Activated CD4-positive, alpha-beta T cell treated with anti-CD3 and anti-CD28 coated beads, Interleukin-2, Interleukin-4, amounts not matched to agents 100 ng/mL and 50 ng/mL, durations not matched to agents 16 hours and 8 hours (primary cell): ENCODE measurements at places on chromosomes 16 and 17.

DNA sequence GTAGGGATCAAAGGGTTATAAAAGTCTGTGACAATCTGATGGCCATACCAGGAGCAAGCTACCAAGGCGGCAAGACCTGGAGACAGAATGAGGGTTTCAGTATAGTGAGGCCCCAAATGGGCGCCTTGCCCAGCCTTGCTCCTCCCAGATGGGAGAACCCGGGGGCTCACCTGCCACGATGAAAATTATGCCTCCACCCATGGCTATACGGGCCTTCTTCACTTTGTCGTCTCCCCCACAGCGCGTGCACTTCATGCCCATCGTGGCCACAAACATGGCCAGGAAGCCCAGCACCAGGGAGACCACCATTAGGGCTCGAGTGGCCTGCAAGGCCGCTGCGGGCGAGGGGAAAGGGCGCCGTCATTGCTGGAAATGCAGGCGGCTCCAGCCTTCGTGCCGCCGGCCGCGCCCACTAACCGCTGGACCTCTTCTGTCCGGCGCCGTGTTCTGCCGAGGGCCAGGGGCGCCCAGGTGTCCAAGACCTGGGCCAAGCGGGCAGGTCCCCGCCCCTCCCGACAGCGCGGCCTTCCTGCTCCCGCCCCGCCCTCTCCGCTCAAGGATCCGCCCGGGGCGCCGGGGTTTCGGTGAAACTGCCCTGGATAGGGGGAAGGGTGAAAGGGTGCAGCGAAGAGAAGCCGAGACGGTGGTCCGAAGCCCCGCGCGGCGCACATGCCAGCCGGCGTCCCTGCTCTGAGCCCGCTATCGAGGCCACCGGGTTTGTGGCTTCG, 1.5 kb downstream of the CLDN7 start:
- DNase-seq = no peak

GRCh38 chr16:13046061-13046821, 144.8 kb downstream of the SHISA9 start:
- DNase-seq = no peak

DNA sequence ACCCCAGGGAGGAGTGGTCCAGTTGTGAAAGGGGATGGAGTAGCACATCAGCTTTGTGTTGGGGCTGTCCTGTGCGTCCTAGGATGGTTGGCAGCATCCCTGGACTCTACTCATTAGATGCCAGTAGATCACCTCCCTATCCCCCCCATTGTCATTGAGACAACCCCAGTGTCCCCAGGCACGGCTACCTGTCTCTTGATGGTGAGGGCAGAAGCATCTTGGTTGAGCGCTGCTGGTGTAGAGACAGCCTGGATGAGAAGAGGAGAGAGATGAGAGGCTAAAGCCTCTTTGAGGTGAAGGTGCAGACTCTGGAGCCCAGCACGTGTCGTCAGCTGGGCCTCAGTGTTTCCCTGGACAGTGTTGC, 55.4 kb downstream of the TNFRSF13B start:
- DNase-seq = no peak

GRCh38 chr17:71067669-71068407, 898.5 kb downstream of the KCNJ2 start:
- DNase-seq = no peak

GRCh38 chr17:78089576-78090281, 38.8 kb downstream of the TMC6 start:
- DNase-seq = no peak

DNA sequence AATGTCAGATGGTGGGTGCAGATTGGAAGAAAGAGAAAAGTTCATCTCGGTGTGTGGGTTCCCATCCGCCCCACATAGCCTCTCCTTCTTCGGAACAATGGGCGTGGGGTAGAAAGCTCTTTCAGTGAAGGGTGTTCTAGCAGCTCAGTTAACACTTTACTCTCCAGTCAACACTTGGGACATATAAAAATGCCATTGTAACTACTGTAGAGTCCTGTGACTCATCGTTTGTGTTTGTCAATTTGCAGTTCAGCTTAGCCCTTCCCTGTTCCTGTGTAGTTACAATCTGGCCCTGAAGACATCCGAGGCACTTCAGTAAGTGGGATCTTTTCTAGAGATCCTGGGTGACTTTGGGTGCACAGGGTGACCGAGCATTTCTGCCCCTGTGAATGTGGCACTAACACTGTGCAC, 11.5 kb upstream of the CLEC18C start:
- DNase-seq = no peak

DNA sequence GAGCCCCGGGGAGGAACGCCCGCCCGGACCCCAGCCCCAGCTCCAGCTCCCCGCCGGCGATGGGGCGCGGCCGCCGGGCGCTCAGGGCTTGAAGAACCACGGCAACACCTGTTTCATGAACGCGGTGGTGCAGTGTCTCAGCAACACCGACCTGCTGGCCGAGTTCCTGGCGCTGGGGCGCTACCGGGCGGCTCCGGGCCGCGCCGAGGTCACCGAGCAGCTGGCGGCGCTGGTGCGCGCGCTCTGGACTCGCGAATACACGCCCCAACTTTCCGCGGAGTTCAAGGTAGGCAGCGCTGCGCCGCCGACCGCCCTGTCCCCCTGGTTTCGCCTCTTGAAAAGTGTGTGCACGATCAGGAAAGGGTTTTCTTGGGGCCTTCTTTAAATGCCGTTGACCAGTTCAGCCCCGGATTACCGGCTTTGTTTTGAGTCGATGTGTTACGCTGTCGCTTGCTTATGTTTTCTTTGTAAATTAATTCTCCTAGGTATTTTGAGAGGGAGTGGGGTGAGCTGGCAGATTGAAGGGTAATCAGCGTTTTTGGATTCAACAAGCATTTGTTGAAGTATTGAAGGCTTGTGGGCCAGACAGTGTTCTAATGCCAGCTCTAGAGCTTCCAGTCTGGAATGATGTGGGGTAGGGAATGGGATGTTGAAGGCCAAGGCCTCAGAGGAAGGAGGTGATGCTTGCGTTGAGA, 681 bp downstream of the USP43 start:
- peak; percentile 10 for DNase-seq

DNA sequence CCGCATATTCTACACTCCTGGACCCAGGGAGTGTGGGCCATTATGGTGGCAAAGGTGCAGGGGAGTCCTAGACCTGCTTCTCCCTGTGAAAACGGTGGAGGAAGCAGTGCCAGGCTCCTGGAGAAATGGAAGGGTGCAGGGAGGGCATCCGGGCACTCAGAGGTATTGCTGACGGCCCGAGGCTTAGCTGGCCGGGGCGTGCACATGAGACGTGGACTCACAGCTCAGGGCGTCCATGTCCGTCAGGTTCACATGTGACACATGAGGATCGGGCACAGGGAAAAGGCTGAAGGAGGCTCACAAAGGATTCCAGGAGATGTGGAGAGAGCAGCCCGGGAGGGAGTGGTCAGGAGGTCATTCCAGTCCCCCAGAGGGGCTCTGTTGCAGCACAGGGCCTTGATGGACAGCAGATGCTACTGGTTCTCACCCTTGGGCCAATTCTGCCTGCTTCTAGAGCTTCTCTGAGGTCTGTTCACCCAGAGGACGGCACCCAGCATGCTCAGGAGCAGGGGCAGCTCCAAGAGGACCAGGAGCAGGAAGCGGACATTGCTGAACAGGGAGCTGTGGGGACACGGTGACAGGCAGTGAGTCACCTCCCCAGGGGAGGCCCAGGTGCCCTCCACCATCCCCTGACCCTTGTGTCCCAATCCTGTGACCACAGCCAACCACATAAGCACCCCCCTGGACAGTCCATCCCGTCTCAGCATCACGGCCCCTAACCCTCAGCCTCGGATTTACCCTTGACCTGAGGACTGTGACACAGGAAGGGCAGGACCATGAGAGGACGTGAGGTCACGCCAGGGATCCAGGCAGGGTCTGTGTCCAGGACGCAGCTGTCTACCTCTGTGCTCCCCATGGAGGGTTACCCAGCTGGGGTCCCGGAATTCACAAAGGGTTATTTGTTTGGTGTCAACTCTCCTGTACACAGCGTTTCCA, 4.5 kb downstream of the CD300C start:
- DNase-seq = no peak

GRCh38 chr17:6796887-6797490, 21.0 kb downstream of the FBXO39 start:
- no peak for DNase-seq

DNA sequence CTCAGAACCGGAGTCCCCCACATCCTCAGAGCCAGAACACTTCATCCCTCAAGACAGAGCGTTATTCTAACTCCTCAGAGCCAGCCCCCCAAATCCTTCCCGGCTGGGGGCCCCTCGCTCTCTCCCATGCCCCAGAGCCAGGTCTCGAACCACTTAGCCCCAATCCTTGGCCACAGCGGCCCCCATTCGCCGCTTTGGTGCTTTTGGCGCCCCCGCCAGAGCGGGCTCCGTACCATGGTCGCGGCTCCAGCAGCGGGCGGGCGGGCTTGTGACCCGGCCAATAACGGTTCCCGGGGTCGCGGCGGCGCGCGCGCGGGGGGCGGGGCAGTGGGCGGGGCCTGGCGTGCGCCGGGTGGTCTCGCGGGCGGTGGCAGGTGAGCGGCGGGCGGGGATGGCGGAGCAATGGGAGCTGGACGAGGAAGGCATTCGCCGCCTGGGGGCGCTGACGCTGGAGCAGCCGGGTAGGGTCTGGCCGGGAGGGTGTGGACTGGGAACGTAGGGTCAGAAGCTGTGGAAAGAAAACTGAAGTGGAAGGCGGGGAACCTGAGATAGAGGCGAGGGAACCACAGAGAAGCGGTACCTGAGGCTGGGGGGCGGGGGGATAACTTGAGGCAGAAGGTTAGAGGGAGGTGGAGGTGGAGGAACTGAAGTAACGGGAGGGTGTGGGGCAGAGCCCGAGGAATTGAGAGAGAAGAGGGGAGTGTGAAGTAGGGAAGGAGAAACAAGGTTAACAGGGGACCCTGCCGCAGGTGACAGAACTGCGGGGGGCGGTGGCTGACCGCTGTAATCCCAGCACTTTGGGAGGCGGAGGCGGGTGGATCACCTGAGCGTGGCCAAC, at the start of the genes KCTD19 and LRRC36:
Gene KCTD19, minus strand, starts transcription at position 270 of the 838 bp plus-strand sequence. Its CDS starts 34 bp downstream, at position 236.
Gene LRRC36, plus strand, starts transcription at position 344 of the 838 bp plus-strand sequence. Its CDS starts 48 bp downstream, at position 392.
- DNase-seq = peak; percentile 57

GRCh38 chr17:39926588-39927100, 757 bp downstream of the ORMDL3 start:
- DNase-seq = peak; percentile 67

DNA sequence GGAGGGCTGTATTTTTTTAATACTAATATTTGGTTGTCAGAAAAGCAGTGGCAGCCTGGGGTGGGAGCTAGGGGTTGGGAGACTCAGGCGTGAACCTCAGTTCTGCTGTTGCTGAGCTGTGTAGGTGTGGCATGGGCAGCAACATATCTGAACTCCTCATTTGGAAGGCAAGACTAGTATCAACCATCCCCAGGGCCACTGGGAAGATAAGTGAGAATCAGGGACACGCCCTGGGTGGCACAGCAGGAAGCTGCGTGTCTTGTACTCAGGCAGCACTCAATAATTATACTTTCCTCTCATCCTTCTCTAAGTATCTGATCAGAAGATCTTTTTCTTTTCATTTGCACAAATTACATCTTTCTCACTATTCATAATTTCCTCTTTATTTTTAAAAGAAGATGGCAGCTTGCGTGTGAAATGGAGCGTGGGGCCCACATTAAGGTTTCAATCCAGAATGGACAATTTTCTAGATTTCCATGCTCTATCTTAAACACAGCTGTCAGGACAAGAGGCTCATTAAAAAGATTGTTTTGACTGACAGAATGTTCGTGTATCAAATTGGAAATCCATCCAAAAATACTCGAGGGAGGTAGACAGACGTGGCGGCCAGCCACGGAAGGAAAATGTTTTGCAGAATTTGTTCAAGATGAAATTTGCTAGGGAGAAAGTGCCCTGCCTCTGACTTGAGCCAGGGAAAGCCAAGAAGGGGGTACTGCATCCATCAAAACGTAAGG, 121.1 kb downstream of the CPPED1 start:
- DNase-seq = no peak

GRCh38 chr16:81403601-81404391, 40.8 kb upstream of the CMIP start:
- peak; percentile 83 for DNase-seq

DNA sequence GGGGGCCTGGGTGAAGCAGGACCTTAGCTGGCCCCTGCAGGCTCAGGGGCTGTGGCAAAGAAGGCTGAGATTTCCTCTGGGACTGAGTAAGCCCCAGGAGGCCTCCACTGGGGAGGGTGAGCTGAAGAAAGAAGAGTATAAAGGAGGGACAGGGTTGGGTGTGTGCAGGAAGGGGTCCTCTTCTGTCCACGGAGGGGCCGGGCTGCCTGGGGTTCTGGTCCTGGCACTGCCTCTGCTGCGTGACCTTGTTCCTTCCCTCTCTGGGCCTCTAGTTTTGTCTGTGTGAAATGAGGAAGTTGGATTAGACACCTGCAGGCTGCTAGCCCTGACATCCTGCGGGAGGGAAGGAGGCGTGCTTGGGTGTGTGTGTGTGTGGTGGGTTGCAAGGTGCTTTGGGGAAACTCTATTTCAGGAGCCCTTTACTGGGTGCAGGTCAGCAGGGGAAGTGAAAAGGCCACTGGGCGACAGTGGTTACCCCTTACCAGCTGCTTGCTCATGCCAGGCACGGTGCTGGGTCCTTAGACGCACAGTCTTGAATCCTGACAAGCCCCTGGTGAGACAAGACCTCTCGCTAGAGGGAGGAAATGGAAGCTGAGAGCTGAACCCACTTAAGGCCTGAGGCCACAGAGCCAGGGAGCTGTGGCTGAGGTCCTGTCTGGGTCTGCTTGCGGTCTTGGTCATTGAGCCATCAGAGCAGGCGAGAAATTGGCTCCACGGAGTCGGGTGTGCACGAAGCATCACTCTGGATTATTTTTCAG, 60.7 kb downstream of the OR1D5 start:
- no peak for DNase-seq

DNA sequence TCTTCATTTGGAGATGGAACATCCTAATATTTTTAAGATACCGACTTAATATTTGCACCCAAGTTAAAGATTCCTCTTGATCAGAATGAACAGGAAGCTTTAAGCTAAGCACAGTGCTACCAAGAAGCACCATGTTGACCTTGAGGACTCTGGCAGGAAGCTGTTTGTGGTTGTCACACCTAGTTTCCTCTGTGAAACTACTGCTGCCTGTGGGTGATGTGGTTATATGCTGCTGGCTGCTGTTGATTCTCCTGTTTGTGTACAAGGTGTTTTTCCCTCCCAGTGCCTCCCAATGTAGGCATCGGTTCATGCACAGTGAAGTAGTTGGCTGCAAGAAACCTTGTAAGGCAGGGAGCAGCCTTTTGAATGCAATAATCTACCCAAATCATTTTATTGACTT, 23.4 kb downstream of the RBL2 start:
- peak; percentile 91 for DNase-seq
